T-helper 17 cell (primary cell): ENCODE measurements at places on chromosomes 13 and 19.

DNA sequence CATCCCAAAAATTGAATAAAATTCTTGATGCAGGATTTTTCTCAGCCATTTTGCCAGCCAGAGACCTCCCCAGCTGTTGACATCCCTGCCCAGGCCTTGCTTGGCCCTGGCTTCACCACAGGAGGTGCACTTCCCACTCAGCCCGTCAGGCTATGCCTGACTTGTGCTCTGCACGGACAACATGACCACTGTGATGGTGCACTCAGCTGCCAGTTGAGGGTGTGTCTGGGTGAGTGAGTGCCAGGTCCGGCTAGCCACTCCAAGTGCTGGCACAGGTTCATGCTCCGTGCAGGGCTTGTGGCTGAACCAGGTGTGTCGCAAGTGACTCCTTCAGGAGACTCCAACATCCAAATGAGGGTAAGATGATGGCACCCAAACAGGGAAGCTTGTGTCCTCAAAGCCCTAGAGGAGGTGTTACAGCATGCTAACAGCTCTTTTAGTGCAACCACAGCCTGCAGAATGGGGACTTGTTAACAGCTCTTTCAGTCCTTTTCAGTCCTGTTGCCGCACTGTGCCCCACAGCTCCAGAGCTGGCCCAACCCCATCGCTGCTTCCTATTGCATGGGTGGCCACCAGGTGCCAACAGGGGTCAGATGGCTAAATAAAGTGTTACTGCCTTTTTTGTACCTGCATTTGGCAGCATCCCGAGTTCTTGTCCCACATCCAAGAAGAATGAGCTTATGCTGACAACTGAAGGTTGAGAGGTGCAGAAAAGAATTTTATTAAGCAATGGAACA is 380.7 kb downstream of the SLITRK5 start:
- no peak for DNase-seq

DNA sequence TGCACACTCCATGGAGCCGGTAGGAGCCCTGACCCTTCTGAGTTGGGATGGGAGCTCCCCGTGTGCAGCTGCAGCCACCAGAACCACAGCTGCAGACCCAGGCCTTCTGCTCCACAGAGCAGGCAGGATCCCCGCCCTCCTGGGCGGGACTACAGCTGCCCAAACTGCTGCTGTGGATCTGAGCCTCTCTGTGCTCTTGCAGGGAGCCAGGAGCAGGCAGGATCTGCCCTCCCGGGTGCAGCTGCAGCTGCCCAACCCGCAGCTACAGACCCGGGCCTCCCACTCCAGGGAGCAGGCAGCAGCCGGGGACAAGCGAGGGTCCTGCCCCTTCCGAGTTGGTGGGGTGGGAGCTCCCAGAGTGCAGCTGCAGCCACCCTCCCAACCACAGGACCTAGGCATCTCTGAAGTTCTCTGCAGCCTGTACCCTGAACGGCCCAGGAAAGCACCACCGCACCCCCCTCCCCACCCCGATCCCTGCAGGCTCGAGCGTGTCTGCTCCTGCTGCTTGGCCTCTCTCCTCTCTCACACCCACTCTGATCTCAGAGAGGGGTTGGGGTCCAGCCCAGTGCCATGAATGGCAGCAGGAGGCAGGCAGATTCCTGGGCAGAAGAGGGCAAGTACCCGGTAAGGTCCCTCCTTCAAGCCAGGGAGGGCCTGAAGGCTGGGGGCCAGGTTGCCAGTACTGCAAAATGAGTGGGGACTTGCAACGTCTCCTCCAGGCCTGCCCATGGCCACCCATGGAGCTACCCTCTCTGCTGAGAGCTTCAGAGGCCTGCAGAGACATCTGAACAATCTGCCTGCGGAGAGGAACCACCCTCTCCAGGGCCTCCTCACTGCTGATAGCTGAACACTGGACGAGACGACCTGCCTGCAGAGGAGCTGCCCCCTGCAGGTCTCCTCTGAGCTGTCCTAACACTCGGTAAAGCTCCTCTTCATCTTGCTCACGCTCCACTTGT is 16.4 kb upstream of the EMP3 start:
- no peak for DNase-seq

DNA sequence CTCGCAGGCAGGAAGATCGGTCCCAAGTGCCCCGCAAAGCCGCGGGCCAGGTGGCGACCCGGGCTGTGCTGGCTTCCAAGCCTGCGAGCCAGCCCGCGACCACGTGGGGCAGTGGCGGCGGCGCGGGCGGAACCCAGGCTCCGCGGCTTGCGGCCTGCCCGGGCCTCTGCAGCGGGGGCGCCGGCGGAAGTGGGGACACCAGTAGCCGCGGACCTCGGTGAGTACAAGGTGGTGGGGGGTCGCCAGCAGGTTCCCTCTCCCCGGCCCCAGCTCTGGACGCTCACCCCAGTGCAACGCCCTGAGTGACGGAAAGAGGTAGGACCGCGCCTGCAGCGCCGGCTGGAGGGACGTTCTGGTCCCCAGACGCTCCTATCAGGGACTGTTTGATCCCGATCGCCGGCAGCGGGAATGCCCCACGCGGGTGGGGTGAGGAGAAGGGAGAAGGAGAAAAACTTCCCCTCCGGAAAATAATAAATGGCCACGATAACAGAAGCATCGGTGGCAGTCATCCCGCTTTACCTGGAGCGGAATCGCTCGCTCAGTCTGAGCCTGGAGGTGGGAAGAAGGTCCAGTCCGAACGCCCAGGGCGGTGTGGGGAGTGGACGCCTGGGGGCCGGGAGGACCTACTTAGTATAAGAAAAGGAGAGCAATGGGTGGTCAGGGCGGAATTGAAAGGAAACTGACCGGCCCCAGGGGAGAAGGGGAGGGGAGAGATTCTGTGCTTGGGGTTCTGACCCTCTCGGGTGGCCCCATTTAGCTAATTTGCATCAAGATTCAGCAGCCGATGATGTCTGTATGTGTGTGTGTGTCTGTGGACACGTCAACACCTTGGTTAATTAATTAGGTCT is at the start of gene GEMIN7:
Gene GEMIN7, plus strand, starts transcription at position 198 of the 848 bp plus-strand sequence. CDS start 10,855 bp downstream, outside the sequence.
- peak; percentile 63 for DNase-seq

- no peak for DNase-seq
These were observed 40.5 kb downstream of the MIPEP start for GRCh38 chr13:23848646-23849141.

DNA sequence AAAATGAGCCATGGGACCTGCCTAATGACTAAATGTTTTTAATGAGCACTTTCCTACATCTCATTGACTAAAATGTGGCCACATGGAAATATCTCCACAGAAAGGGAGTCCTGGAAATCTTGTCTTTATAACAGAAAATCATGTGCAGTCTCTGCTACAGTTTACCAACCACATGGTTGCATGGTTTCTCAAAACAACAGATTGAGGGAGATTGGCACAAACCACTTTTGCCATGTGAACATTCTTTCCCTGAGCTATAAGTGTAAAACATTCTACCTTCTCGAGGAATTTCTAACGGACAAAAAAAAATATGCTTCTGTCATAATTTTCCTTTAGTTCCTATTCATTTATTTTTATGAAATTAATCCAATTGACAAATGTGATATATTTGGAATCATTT is 218.9 kb upstream of the SLITRK5 start:
- no peak for DNase-seq

- DNase-seq: no peak
These were observed 40.7 kb upstream of the MEDAG start for GRCh38 chr13:30865123-30866049.

DNA sequence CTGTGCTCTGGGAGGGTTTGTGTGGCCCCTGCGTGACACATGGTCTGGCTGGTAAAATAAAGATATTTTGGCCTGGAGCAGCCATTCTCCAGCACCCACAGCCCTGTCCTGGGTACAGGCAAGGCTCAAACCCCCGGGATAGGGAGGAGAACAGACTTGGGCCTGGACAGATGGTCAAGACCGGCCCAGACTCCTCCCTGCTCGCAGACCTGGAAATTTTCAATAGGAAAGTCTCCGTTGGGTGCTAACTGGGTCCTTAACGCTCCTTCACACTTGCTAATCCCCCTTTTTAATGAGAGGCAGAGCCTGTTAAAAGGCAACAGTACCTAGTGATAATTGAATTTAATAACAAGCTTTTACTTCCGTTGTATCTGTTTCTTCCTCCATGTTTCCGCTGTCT is 2.5 kb downstream of the PALM start:
- no peak for DNase-seq

GRCh38 chr19:4640247-4641000 is 1.1 kb downstream of the TNFAIP8L1 start:
- no peak for DNase-seq

- no peak for DNase-seq
These were observed 265.6 kb downstream of the GPC5 start for GRCh38 chr13:91664039-91664438.

DNA sequence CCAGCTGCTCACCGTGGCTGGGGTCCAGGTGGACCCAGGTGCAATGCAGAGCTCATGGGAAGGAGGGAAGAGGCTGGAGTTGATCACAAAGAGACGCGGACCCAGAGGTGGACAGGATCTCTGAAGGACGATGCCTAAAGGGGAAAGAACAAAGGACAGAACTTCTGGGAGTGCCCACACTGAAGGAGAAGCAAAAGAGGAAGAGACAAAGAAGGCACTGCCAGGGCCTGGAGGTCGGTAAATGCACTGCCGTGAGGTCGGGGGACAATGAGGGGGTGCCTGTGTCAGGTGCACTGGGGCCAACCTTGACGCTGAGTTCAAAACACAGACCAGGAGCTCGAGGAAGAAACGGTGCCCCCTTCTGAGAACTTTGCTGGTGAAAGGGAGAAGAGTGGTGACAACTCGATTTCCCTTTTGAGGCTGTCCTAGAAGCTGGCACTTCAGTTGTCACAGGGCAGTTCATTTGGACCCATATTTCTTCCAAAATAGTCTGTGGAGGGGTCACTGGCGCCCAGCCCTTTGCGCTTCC is 55.6 kb downstream of the GJA3 start:
- no peak for DNase-seq

DNA sequence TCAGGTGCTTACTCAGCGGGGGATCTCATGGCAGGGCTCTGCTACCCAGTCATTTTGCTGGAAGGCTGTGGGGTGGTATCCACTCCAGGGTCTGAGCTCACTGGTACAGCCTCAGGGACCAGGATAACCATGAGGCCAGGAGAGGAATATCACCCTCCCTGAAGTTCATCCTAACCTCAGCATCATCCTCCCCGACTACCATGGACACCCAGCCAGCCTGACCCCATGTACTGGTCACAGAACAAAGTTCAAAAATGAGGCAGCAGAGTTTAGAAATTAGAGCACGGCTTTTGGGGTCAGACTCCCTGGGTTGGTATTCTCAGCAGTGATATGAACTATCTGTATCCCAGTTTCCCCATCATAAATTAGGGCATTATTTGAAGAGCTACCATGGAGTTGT is 35.5 kb upstream of the RXFP2 start:
- DNase-seq: no peak

DNA sequence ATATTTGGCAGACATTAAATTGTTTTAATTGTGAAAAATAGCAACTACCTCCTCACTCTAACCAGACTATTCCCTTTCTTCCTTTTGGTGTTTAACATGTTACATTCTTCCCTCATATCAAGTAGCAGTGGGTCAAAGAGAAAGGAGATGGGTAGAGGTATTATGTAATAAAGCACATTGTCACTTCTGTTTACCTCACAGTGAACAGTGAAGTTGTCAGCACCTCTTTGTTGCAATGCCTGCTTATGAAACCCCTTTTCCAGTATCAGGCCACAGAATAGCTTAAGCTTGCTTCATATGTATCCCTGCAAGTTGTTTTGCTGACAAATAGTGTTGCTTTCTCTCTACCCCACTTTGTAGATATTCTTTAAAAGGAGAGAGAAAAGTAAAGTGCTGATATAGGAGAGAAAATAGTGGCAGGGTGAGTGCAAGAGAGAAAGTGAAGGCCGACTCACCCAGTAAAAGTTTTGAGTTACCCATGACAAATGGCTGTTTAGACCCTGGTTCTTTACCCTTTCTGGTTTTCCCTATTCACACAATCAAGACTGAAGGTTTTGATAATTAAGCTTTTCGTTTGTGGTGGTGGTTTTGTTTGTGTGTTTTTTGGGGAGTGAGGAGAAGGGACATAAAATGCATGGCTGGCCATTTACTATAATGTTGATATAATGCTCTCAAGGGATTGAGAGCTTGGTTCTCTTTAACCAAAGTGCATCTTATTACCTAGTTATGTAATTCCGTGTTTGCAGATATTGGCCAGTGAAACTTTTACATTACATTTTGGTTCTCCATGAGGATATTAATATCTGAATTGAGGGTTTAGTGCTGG is 3.7 kb downstream of the ITM2B start:
- no peak for DNase-seq

- no peak for DNase-seq
These were observed 14.7 kb downstream of the C13orf46 start for GRCh38 chr13:113959198-113959597.

GRCh38 chr13:35724446-35724845 is 248.0 kb upstream of the MAB21L1 start:
- DNase-seq: no peak

- DNase-seq: no peak
These were observed 29.0 kb upstream of the SLITRK6 start for GRCh38 chr13:85828094-85828684.

DNA sequence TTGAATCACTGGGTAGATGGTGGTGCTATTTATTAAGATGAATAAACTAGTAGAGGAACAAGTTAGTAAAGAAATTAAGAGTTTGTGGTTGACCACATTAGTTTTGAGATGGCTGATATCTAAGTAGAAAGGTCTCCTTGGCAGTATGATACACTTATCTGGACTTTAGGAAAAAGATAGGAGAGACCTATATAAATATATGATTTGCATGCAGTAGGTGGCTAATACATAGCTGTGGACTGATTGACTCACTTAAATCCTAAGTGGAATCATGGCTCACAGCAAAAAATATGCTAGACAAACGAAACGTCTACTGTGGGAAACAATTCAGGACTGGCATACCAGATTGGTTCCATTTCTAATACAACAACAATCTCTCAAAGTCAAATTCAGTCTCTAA is 92.0 kb downstream of the CAB39L start:
- DNase-seq: no peak

DNA sequence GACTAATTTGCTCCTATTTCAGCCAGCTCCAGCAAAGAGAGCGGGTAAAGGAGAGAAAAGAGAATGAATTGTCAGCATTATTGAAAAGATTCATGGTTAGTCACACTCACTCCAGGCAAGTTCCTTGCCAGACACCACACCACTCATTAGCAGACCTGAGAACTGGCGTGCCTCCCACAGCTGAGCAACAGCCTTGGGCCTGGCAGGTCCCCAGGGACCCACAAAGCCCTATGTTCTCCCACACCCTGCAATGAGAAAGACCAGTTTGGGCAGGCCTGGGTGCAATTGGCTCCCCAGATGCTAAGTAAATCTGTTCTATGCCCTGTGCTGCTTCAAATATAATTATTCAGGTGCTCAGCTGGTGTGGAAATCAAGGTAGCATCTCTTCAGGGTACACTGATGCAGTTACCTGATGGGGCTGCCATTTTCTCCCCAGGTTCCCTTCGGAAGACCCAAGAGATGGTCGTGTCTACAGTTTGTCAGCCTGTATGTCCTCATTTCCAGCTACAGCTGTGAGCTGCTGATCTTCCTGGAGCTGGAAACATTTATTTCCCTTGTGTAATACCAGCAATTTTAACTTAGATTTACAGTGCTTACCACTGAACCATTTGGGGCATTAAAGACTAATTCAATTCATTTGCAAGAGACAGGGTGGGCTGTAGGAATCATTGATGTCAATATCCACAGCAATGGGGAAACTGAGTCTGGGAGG is 405.0 kb downstream of the COG6 start:
- DNase-seq: no peak

GRCh38 chr19:27964185-27964584 is 1248.8 kb downstream of the UQCRFS1 start:
- DNase-seq: no peak

GRCh38 chr19:18870531-18871172 is 25.3 kb downstream of the CERS1 start:
- no peak for DNase-seq
